ENCODE measurements at places on chromosomes 6 and 20. TPM values are rescaled to one million over a fixed set of nuclear protein-coding genes. Genes with fewer than 3 reads are reported as not detected.

DNA sequence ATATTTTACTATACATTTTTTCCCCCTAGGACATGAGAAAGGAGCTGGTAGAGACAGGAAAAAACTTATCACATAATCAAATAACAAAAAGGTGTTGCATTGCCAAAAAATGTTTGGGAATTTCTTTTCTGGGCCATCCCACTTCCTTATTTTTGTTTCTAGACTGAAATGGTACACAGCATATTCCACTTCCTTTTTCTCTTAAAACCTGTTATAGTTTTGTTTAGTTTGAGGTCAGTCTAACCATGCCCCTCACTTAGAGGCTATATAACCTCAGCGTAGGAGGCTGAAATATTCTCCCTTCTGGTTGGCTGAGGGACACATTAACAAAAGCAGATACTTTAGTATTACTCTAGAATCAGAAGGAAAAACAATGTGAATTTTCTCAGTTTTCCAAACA, 323.9 kb downstream of the GJA1 start:
- H3K27ac ChIP-seq, result no peak overlapping the region
- H3K4me1 ChIP-seq, result no peaks in the 10 kb centered on the region
- no peaks in the 10 kb centered on the region for H3K36me3 ChIP-seq
- no peaks in the 10 kb centered on the region for H3K27me3 ChIP-seq
- H3K4me3 ChIP-seq, result no peak overlapping the region

Gene HLA-DOA
- polyA plus RNA-seq, result 191 TPM

Gene BTN1A1
- polyA plus RNA-seq, result 0.22 TPM

GRCh38 chr20:57159193-57159851, 107.1 kb downstream of the BMP7 start:
- H3K4me1 ChIP-seq, result no peaks in the 10 kb centered on the region
- H3K4me3 ChIP-seq, result no peak overlapping the region
- no peaks in the 10 kb centered on the region for H3K36me3 ChIP-seq
- no peaks in the 10 kb centered on the region for H3K27me3 ChIP-seq
- H3K27ac ChIP-seq, result no peak overlapping the region

- H3K4me1 ChIP-seq, result no peaks in the 10 kb centered on the region
- H3K27ac ChIP-seq, result no peak overlapping the region
- no peak for DNase-seq
- peaks cover 15% of the 10 kb centered on the region for H3K36me3 ChIP-seq
- H3K27me3 ChIP-seq, result no peaks in the 10 kb centered on the region
- H3K4me3 ChIP-seq, result no peak overlapping the region
Measured at GRCh38 chr20:25220810-25221591, 25.5 kb downstream of the ENTPD6 start.

GRCh38 chr6:115514656-115515055, 546.0 kb downstream of the FRK start:
- DNase-seq, result no peak
- H3K4me3 ChIP-seq, result no peak overlapping the region
- no peak overlapping the region for H3K27ac ChIP-seq
- H3K36me3 ChIP-seq, result no peaks in the 10 kb centered on the region
- no peaks in the 10 kb centered on the region for H3K4me1 ChIP-seq
- no peaks in the 10 kb centered on the region for H3K27me3 ChIP-seq

DNA sequence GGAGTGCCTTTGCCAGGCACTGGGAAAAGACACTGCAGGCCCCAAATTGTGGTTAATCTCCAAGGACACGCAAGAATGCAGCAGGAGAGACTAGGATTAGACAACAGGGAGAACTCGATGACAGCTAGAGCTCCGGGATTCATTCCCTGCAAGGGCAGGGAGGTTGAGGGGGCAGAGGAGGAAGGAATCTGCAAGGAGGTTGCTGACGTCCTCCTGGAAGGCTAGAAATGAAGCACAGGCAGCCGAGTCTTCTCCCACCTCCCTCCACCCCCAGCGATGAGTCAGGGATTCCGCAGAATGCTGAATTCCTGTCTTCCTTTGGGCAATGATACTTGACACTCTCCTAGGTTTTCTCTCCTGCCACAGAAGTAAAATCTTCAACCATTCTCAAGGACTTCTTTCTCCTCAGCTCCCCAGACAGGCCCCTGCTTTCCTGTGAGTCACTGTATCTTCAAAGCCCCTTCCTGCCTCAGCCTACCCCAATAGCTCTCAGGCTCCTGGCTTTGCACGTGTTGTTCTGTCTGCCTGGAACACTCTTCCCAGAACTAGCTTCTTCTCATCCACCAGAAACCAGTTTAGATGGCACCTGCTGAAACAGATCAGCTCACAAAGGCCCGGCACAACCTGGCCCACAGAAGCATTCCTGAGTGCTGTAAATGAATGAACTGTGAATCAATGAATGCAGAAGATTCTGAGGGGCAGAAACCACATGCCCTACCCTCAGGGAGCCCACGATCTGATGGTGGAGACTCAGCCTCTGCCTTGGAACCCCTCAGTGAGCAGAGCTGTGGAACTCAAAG, 85.6 kb downstream of the MRPL14 start:
- H3K4me1 ChIP-seq, result no peaks in the 10 kb centered on the region
- DNase-seq, result no peak
- no peaks in the 10 kb centered on the region for H3K36me3 ChIP-seq
- H3K4me3 ChIP-seq, result no peak overlapping the region
- H3K27ac ChIP-seq, result no peak overlapping the region

DNA sequence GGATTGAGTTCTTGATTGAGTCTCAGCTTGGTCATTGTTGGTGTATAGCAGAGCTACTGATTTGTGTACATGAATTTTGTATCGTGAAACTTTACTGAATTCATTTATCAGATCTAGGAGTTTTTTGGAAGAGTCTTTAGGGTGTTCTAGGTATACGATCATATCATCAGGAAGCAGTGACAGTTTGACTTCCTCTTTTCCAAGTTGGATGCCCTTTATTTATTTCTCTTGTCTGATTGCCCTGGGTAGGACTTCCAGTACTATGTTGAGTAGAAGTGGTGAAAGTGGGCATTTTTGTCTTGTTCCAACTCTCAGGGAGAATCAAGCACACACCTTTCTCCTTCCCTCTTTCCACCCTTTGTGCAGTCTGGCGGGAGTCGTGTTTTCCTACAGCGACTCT, 26.4 kb downstream of the RPP40 start:
- no peaks in the 10 kb centered on the region for H3K4me1 ChIP-seq
- no peak for DNase-seq
- H3K36me3 ChIP-seq, result no peaks in the 10 kb centered on the region
- no peak overlapping the region for H3K27ac ChIP-seq

Gene CDH22
- not detected for polyA plus RNA-seq

DNA sequence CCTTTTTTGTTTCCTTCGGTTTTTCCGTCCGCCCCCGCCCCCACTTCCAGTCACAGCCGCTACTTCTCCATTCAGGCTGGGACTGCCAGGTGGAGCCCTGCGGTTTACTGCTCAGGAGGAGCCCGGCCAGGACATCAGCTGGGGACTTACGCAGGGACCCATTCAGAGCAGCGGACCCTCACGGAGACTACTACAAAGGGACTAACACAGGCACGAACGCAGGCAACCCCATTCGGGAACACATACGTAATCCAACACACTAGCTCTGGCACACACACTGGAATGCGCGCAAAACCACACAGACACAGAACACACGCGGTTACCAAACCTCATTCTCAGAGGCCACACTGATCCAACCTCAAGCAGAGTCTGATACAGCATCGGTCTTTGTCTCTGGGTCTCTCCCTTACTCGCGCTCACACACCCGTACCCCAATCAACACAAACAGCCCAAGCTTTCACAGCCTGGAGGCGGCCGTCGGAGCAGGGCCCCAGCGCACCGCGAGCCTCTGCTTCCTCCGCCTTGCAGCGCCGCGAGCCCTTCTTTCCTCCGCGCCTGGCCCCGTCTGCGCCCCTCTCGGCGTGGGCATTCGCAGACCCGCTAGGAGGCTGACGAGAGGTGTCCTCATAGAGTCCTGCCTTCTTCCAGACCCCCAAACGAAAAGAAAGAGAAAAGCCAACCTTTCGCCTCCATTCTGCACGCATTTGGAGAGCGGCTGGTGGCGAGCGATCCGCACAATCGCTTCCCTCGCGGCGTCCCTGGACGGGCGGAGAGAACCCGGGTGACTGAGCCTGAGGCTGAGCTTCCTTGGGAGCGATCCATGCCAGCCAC, 1.1 kb upstream of the SLC32A1 start:
- no peak overlapping the region for H3K27ac ChIP-seq
- H3K36me3 ChIP-seq, result no peaks in the 10 kb centered on the region
- DNase-seq, result peak; percentile 51
- no peak overlapping the region for H3K4me3 ChIP-seq
- peaks cover 56% of the 10 kb centered on the region for H3K4me1 ChIP-seq

- peak; percentile 98 for DNase-seq
- H3K36me3 ChIP-seq, result no peaks in the 10 kb centered on the region
- H3K4me1 ChIP-seq, result peaks cover 14% of the 10 kb centered on the region
- peak within 1 kb of the TSS; percentile 93 for H3K4me3 ChIP-seq
- H3K27ac ChIP-seq, result peak within 1 kb of the TSS; percentile 94
Measured at GRCh38 chr6:24774696-24775519, at the start of gene GMNN. TSS of gene GMNN (plus strand) at chr6:24774937. CDS start at chr6:24777247, 2,310 bp downstream.

GRCh38 chr6:165944002-165944466, 223.6 kb downstream of the TBXT start:
- no peak overlapping the region for H3K4me3 ChIP-seq
- H3K36me3 ChIP-seq, result no peaks in the 10 kb centered on the region

Data from B cell (primary cell).